Activated gamma-delta T cell treated with Interleukin-2 at 50 U/mL for 16 hours (primary cell): ENCODE measurements at places on chromosomes 16 and 17.

GRCh38 chr16:52743707-52744106 lies 196.8 kb upstream of the TOX3 start:
- DNase-seq: no peak

GRCh38 chr16:52928955-52929354 lies 123.7 kb downstream of the CHD9NB start:
- no peak for DNase-seq

GRCh38 chr17:1546292-1546922 lies 16.2 kb downstream of the PITPNA start:
- DNase-seq: no peak

GRCh38 chr16:30996985-30997724 lies 12.1 kb downstream of the HSD3B7 start:
- DNase-seq: peak; percentile 78

DNA sequence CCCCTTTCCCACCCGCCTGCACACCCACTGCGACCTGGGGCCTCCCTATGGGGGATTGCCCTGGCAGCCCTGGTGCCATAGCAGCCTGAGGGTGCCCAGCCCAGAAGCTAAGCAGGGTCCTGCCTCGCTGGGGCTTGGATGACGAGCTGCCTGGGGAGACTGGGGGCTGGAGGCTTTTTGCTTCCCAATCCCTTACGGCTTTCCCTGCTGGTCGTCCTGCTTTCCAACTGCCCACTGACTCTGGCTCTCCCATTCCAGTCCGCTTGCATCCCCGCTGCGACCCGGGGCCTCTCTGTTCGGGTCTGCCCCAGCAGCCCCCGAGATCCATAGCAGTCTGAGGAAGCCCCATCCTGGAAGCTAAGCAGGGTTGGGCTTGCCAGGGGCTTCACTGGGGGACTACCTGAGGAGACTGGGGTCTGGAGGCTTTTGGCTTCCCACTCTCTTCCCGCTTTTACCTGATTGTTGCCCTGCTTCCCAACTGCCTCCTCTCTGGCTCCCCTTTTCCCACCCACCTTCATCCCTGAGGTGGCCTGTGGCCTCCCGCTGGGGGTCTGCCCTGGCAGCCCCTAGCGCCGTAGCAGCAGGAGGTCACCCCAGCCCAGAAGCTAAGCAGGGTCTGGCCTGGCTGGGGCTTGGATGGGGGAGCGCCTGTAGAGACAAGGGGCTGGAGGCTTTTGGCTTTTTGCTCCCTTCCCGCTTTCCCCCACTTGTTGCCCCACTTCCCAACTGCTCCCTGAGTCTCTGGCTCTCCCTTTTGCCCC lies 2292.8 kb downstream of the TP53TG3F start:
- no peak for DNase-seq

GRCh38 chr16:57093666-57094564 lies 1.5 kb downstream of the CPNE2 start:
- DNase-seq: no peak

GRCh38 chr16:67177743-67178699 lies 5.7 kb downstream of the MATCAP1 start:
- no peak for DNase-seq

GRCh38 chr16:57098188-57098841 lies 5.9 kb downstream of the CPNE2 start:
- no peak for DNase-seq

- peak; percentile 6 for DNase-seq
Measured at GRCh38 chr17:32142857-32143526, 690 bp downstream of the RHOT1 start.

DNA sequence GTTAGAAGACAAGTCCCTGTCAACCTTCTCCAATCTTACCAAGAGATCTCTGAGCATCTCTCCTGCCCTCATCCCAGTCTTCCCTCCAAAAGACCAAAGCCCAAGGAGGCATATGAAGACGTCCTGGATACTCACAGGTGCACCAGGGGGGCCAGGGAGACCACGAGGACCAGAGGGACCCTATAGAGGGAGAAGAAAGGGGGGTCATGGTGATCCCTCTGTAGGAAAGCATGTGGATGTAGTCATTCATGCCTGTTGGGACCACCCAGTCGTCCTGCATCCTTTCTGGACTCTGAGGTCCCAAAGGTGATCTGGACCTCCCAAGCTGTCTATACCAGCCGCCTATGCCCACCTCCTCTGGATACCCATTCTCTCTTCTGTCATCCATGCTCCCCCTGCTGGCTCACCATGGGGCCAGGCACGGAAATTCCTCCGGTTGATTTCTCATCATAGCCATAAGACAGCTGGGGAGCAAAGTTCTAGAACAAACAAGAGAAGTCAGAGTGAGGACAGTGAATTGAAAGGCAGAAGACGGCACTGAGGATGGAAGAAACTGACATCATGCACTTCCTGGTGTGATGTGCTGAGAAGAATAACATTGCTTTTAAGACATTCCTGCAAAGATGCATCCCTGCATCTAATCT lies 3.3 kb downstream of the COL1A1 start:
- DNase-seq: peak; percentile 50

DNA sequence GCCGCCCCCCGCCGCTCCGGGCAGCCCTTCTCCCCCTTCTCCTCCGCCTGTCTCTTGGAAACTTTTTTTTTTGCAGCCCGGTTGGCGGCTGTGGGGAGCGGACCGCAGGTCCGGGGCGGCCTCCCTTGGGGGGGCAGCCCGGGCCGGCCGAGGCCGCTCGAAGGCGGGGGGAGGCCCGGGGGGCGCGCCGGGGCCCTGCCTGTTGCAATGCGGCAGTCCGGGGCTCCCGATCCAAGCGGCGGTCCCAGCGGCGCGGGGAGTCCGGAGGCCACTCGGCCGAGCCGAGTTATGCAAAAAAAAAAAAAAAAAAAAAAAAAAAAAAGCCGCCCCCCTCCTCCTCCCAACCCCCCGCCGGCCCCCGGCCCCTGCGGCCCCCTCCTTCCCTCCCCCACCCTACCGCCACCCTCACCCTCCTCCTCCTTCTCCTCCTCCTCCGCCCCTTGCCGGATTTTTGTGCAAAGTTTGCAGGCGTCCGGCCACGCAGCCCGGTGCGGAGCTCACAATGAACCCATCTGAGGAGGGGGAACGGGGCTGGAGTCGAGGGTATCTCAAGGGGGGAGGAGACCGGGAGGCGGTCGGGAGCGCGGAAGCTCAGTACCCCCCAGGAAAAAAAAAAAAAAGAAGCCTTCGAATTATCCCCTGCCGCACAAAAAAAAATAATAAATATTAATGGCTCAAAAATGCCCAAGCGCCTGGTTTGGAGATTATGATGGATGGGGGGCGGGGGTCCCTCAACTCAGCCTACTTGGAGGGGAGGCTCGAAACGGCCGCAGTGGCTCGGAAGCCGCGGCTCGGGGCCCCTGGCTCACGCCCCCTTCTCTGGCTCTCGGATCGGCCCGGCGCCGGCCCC lies at the start of gene ZNF423:
TSS of gene ZNF423 (minus strand) at position 291 of the 850 bp plus-strand sequence. CDS start 338 bp downstream, outside the sequence.
- DNase-seq: no peak
